CD8-positive, alpha-beta memory T cell (primary cell): ENCODE measurements at places on chromosomes 7 and 10. TPM values are rescaled to one million over a fixed set of nuclear protein-coding genes. Genes with fewer than 3 reads are reported as not detected.

DNA sequence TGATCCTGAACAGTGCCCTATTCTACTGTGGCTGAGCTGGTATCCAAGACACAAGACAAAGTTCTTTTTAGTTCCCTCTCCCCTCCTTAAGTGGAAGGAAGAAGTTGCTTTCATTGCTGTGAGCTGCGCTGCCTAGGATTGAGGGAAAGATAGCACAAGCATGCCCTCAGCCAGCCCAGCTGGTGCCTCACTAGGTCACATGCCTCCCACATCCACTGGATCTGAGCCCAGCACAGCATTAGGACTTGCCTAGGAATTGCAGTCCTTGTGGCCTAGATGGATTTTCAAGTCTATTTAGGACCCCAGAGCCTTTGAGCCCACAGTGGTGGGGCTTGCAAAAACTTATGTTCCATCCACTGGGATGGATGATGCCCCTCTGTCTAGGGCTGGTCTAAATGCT is 214.2 kb downstream of the ZNF248 start:
- H3K4me3 ChIP-seq, result no peak overlapping the region
- H3K4me1 ChIP-seq, result no peaks in the 10 kb centered on the region
- DNase-seq, result no peak
- H3K36me3 ChIP-seq, result no peaks in the 10 kb centered on the region
- H3K27ac ChIP-seq, result no peak overlapping the region
- no peaks in the 10 kb centered on the region for H3K27me3 ChIP-seq

GRCh38 chr7:121442845-121443244 is 46.7 kb upstream of the FAM3C start:
- no peak overlapping the region for H3K4me3 ChIP-seq
- H3K27ac ChIP-seq, result no peak overlapping the region
- peak; percentile 62 for DNase-seq

DNA sequence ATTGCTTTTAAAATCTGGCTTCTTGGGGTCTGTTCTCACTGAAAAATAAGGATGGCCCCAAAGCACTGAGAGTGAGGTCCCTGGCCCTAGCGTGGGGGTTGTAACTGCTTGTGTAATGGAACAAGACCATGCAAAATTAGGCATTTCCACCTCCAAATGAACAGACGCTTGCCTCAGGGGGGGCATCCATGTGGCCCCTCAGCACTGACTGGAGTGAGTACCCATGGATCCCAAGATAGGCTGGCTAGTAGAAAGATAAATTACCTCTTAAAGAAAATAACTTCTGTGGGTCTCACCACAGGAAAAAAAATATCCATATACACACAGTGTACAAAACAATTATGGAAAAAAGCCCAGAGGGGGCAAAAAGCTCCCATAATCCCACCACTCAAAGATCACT is 15.2 kb upstream of the CPA1 start:
- DNase-seq, result no peak
- no peaks in the 10 kb centered on the region for H3K36me3 ChIP-seq
- H3K27me3 ChIP-seq, result no peaks in the 10 kb centered on the region
- peaks cover 15% of the 10 kb centered on the region for H3K4me1 ChIP-seq
- H3K4me3 ChIP-seq, result no peak overlapping the region

GRCh38 chr7:112501801-112502503 is 21.2 kb downstream of the LSMEM1 start:
- no peak for DNase-seq
- H3K4me3 ChIP-seq, result no peak overlapping the region
- no peak overlapping the region for H3K27ac ChIP-seq
- no peaks in the 10 kb centered on the region for H3K27me3 ChIP-seq
- no peaks in the 10 kb centered on the region for H3K36me3 ChIP-seq
- no peaks in the 10 kb centered on the region for H3K4me1 ChIP-seq

DNA sequence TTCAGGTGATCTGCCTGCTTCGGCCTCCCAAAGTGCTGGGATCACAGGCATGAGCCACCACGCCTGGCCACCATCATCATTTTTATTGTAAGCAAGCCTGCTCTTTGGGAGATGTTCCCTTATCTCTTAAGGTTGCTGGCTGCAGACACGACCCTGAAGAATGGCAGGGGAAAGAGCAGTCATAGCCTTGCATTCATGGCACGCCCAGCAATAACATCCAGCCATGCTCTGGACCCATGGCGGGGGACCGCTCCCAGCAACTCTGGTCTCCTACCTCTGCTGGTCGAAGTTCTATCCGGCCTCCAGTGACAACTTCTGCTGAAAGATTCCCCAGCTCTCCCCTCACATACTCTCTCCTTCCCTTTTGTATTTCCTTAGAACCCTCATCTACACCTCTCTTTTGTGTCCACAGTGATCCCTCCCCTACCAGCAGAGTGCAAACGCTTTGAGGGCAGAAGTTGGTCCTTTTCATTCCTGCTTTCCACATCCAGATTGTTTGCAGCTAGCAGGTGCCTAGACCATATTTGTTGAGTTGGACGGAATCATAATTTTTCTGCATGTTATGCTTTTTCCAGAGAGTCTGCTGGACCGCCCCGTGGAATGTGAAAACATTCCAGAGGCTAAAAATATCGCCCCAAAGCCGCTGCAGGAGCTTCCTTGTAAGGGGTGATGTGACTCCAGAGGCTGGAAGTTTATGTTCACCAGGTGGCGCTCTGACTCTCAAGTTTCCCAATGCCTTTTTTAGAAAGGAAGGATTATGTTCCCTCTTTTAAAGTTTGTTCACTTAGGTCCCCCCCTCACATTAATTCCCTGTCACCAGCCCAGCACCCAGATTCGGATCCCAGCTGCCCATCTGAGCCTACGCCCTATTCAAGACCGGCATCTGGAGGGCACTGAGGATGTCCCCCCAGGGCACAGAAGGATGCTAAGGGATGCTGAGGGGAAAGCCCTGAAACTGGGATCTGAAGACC is 4.3 kb upstream of the MARVELD1 start:
- H3K36me3 ChIP-seq, result no peaks in the 10 kb centered on the region
- DNase-seq, result no peak

GRCh38 chr7:135712796-135713195 is 15.2 kb downstream of the SLC13A4 start:
- no peak for DNase-seq
- H3K36me3 ChIP-seq, result no peaks in the 10 kb centered on the region
- no peak overlapping the region for H3K4me3 ChIP-seq
- H3K27me3 ChIP-seq, result no peaks in the 10 kb centered on the region

DNA sequence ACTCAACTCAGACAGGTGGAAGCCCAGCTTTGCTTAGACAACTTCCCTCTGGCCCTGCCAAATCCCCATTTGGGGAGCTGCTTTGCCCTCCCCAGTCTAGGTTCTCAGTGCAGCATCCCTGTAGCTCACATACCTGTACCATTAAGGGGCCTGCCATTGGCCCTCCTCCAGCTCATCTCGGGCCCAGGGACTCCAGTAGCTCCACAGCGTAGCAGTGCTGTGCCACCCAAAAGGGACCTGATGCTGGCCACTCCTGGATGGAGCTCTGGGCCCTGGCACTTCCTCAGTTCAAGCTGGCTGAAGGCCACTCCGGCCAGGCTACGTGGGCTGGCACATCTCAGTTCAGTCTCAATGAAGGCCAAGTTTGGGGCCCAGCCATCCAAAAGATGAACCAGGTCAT is 7.4 kb downstream of the LRIT1 start:
- no peak for DNase-seq
- H3K36me3 ChIP-seq, result no peaks in the 10 kb centered on the region
- no peaks in the 10 kb centered on the region for H3K27me3 ChIP-seq
- H3K4me3 ChIP-seq, result no peak overlapping the region

- no peak overlapping the region for H3K4me3 ChIP-seq
- no peak for DNase-seq
- H3K4me1 ChIP-seq, result no peaks in the 10 kb centered on the region
- H3K27ac ChIP-seq, result no peak overlapping the region
- H3K36me3 ChIP-seq, result no peaks in the 10 kb centered on the region
Measured at GRCh38 chr7:50022991-50023390, 70.1 kb downstream of the ZPBP start.

DNA sequence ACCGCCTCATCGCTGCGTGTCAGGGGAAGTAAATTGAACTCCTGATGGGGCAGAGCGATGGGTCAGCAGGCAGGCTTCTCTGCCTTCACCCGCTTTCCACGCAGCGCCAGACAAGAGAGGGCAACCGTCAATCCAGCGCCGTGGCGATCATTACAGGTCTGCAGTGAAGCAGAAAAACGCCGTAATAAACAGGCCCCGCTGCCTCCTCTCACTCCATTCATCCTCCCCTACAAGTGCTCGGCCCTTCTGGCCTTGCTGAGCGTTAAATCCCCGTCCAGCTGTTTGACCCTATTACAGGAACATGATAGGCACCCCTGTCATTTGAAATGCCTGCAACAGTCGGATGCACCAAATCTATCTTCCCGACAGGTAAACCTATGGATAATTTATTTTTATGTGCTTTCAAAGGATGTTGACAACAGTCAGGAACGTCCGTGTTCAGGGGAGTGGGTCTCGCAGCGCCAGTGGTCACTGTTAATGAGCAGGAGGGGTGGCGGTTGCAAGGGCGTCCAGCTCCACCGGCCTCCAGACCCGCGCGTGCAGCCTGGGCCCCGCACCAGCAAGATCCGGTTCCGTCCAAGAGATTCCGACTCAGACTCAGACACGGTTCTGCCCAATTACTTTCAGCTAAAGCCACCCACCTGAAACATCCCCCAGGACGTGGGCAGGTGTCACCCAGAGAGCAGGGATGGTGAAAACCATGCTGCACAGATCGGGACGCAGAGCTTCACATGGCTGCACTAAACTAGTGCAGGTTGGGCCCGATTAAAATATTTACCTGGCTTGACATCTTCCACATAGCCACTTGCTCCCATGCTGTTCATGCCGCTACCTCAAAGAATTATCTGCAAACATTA is 508.0 kb upstream of the MGMT start:
- H3K4me1 ChIP-seq, result no peaks in the 10 kb centered on the region
- H3K27me3 ChIP-seq, result no peaks in the 10 kb centered on the region
- no peak overlapping the region for H3K27ac ChIP-seq
- no peak for DNase-seq
- no peak overlapping the region for H3K4me3 ChIP-seq

DNA sequence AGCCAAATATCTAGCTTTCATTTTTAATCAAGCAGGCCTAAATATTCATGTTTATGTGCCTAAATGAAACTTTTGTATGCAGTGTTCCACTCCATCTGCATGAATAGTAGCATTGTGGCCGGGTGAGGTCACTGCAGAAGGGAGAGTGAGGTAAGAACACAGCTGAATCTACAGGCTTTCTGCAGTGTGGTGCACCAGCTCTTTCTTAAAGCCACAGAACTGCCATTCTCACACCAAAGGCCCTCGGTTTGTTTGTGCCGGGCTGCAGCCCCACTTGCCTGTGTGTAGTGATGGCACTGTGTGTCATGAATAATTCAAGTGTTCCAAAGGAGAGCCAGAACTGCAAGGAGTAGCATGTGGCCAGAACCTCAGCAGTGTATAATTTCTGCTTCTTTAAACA is 204.1 kb downstream of the TRIL start:
- no peaks in the 10 kb centered on the region for H3K36me3 ChIP-seq
- no peak overlapping the region for H3K4me3 ChIP-seq
- H3K27ac ChIP-seq, result no peak overlapping the region
- no peaks in the 10 kb centered on the region for H3K4me1 ChIP-seq
- peaks cover 3% of the 10 kb centered on the region for H3K27me3 ChIP-seq

DNA sequence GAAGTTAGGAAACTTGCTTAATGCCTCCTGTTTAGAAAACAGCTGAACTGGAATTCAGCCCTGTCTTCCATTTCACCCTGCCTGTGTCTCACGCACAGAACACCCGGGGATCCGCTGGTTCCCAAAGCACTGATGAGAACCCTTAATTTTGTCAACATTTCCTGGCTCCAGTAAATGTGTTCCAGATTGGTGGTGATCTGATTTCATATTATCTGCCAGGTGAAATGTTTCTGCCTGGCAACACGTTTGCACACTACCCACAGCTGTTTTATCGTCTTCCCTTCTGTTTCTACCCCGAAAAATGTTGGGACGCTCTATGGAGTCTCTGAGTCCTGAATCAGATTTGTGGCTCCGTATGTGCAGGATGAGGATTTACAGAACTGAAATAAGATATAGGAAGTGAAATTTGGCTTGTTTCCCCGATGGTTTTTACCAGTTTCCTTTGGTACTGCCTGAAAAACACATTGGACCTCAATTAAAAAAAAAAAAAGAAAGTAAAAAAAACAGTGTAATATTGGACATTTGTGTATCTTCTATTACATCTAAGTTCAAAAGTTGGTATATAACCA is 29.0 kb downstream of the MRC1 start:
- no peaks in the 10 kb centered on the region for H3K27me3 ChIP-seq
- H3K36me3 ChIP-seq, result no peaks in the 10 kb centered on the region
- no peak overlapping the region for H3K4me3 ChIP-seq
- no peak overlapping the region for H3K27ac ChIP-seq

GRCh38 chr7:118352867-118353453 is 128.5 kb downstream of the ANKRD7 start:
- no peaks in the 10 kb centered on the region for H3K4me1 ChIP-seq
- no peak for DNase-seq
- no peak overlapping the region for H3K4me3 ChIP-seq
- no peaks in the 10 kb centered on the region for H3K27me3 ChIP-seq
- no peaks in the 10 kb centered on the region for H3K36me3 ChIP-seq

GRCh38 chr10:63324495-63324854 is 141.3 kb downstream of the JMJD1C start:
- no peak overlapping the region for H3K27ac ChIP-seq
- H3K4me1 ChIP-seq, result no peaks in the 10 kb centered on the region
- DNase-seq, result no peak
- no peak overlapping the region for H3K4me3 ChIP-seq
- no peaks in the 10 kb centered on the region for H3K27me3 ChIP-seq

GRCh38 chr10:16491933-16492332 is 29.7 kb downstream of the C1QL3 start:
- DNase-seq, result no peak
- H3K27ac ChIP-seq, result no peak overlapping the region
- no peaks in the 10 kb centered on the region for H3K27me3 ChIP-seq
- H3K4me1 ChIP-seq, result no peaks in the 10 kb centered on the region
- H3K4me3 ChIP-seq, result no peak overlapping the region
- no peaks in the 10 kb centered on the region for H3K36me3 ChIP-seq

SLC35G1 gene
- total RNA-seq, result 4.7 TPM

TUBB8 gene
- total RNA-seq, result not detected

DLX5 gene
- total RNA-seq, result not detected
